MM.1S (cell line): ENCODE measurements at places on chromosomes 4 and X.
A peak's percentile ranks its signal among the peaks of the same experiment; 100 is the strongest.

- no peak overlapping the region for H3K4me3 ChIP-seq
- DNase-seq = peak; percentile 44
- H3K27me3 ChIP-seq = no peaks in the 10 kb centered on the region
- H3K4me1 ChIP-seq = no peaks in the 10 kb centered on the region
- no peaks in the 10 kb centered on the region for H3K36me3 ChIP-seq
Observed at GRCh38 chrX:115892787-115893671, 277.5 kb upstream of the AGTR2 start.

DNA sequence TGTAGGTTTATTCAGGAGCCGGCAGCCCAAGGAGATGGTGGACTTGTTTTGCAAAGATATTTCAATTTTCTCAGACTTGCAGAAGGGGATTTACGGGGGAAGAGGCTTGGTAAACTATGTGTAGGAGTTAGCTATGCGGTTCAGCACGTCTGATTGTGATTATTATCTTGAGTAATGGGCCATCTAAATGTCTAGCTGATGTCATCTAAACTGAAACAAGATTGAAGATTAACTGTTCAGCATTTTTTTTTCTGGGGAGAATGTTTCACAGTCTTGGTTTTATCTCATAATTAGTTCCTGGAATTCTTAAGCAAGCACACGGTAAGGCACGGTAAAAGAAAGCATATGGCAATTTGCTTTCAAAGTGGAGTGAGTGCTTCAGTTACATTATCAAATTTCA, 207.3 kb upstream of the CXorf51B start:
- no peaks in the 10 kb centered on the region for H3K4me1 ChIP-seq
- no peak overlapping the region for H3K4me3 ChIP-seq
- no peak overlapping the region for H3K27ac ChIP-seq
- no peaks in the 10 kb centered on the region for H3K27me3 ChIP-seq
- H3K36me3 ChIP-seq = no peaks in the 10 kb centered on the region
- DNase-seq = no peak

DNA sequence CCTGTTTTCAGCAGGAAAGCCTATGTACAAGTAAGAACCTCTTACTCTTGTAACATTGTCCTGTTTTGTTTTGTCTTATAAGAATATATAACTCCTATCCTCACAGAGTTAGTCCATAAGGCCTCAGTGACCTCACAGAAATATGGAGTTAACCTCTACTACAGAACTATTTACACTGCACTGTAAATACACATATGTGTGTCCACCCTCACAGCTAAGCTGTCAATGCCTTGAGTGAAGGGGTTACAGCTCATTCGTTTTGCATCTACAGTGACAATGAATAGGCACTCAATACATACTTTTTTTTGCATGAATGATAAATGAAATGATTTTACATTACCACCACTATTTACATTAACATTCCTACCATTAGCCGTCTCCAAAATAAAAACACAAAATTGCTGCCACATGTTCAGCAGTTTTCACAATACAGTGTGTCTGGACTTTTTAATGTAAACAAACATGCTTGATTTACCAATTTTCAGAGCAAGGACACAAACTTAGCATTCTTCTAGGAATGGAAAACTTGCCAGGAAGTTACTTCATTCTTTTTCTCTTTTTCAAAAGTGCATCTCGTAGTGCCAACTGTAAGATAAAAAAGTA, 9.5 kb upstream of the NAAA start:
- H3K4me1 ChIP-seq = no peaks in the 10 kb centered on the region
- H3K27ac ChIP-seq = no peak overlapping the region
- H3K36me3 ChIP-seq = peaks cover 15% of the 10 kb centered on the region
- no peaks in the 10 kb centered on the region for H3K27me3 ChIP-seq
- H3K4me3 ChIP-seq = no peak overlapping the region
- no peak for DNase-seq

GRCh38 chr4:159308566-159309340, 205.9 kb downstream of the RAPGEF2 start:
- H3K27ac ChIP-seq = no peak overlapping the region
- no peaks in the 10 kb centered on the region for H3K36me3 ChIP-seq
- DNase-seq = no peak
- no peaks in the 10 kb centered on the region for H3K27me3 ChIP-seq
- H3K4me3 ChIP-seq = no peak overlapping the region

DNA sequence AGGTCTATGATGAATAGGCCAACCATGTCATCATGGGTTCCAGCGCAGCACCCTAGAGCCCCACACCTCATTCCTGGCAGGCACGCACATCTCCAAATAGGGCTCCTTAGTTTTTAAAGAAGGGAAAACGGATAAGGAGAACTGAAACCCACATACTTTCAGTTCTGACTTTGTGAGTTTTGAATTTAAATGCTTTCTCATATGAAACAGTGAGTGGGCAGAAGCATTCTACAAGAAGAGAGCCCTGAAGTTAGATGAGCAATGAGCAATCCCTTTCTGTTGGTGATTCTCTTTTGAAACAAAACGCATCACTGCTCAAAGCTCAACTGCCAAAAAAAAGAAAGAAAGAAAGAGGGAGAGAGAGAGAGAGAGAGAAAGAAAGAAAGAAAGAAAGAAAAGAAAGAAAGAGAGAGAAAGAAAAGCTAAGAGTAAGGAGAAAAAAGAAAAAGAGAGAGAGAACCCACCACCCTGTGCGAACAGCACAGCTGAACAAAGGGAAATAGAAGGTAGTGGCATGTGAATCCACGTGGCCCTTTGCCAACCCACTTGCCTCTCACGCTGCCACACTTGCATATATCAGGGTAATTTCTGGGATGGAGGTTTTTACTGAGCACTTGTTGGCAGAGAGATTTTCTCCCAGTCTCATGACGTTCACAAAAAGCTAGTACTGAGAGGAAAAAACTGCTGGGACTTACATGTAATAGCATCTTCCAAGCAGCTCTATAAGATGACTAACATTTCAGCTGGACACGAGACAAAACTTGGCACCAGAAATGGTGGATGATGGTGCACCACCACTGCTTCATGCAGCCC, 31.0 kb downstream of the TMSB4X start:
- H3K4me1 ChIP-seq = peaks cover 46% of the 10 kb centered on the region
- peak; percentile 43 for DNase-seq
- H3K27me3 ChIP-seq = no peaks in the 10 kb centered on the region
- H3K4me3 ChIP-seq = peak overlapping the region; percentile 40

GRCh38 chr4:139295942-139296299, 5.4 kb upstream of the NAA15 start:
- no peak for DNase-seq
- no peaks in the 10 kb centered on the region for H3K27me3 ChIP-seq
- H3K4me1 ChIP-seq = peaks cover 22% of the 10 kb centered on the region
- peak overlapping the region; percentile 96 for H3K4me3 ChIP-seq
